ENCODE measurements at places on chromosomes 1 and 21.
A peak's percentile ranks its signal among the peaks of the same experiment; 100 is the strongest.

- peak; percentile 55 for DNase-seq
Observed at GRCh38 chr1:164707868-164708331, 148.9 kb downstream of the PBX1 start.

- no peak for DNase-seq
Observed at GRCh38 chr1:110485725-110486124, 33.2 kb downstream of the KCNA10 start.

GRCh38 chr1:10973552-10973951 lies 38.9 kb upstream of the TARDBP start:
- peak; percentile 70 for DNase-seq

DNA sequence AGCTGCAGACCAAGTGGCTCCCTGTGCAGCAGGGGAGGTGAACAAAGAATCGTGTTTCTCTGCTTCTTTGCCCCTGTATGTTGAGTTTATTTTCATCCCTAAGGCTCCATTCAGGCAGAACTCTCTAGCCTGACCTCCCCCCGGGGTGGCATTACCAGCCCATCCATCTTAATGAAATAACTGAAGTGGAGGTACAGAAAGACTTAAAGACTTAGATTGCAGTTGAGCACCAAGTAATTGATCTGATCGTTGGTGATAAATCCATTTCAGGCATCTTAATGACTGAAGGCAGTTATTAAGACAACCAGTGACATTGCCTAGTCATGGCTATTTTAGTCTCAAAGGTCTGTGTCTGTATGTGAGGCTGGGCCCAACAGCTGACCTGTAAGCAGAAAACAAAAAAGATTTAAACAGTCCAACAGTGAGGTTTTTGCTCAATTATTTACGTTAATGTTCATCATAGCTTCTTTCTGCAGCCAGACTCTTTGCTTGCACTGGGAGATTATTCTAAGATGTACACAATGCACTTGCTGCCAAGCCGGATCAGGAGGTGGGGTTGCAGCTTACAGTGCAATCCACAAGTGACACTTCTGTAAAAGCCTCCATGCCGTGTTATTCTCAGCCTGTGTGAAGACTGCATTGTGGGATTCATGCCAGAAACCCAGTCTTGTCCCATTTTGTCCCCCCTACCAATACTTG lies 363.0 kb upstream of the DUSP10 start:
- DNase-seq: no peak

DNA sequence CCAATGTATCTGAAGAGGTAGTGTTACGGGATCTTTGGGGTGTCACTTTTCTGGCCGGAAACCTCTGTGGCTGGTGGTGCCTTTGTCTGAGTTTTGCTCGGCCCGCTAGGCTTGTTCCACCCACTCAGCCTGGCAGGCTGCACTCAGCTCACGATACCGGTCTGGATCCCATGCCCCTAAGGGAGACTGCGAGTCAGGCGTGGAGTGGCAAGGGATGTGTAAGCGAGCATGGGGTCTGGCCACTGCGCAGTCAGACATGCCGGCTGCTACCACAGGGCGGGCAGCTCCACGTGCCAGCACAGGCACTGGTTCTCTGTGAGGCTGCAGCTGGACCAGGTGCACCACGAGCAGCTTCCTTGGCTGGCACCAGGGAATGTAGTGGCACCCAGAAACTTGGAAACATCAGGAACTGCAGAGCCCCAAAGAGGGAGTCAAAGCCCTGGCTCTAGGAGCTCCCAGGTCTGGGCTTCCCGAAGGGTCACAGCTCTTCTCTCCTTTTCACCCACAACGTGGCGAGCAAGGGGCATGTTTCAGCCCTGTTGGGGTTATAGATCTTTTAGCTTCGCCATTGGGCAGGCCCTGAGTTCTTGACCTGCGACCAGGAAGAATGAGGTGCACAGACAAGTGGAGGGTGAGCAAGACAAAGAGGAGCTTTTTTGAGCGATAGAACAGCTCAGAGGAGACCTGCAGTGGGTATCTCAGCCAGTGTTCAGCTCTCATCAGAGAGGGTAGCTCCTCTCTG lies 23.8 kb upstream of the LRRC8C start:
- DNase-seq: no peak

- no peak for DNase-seq
Observed at GRCh38 chr1:224647449-224647848, 31.3 kb downstream of the CNIH3 start.

GRCh38 chr21:40613546-40614030 lies 233.4 kb downstream of the DSCAM start:
- no peak for DNase-seq

- peak; percentile 67 for DNase-seq
Observed at GRCh38 chr1:208242941-208243526, 1.1 kb downstream of the PLXNA2 start.

DNA sequence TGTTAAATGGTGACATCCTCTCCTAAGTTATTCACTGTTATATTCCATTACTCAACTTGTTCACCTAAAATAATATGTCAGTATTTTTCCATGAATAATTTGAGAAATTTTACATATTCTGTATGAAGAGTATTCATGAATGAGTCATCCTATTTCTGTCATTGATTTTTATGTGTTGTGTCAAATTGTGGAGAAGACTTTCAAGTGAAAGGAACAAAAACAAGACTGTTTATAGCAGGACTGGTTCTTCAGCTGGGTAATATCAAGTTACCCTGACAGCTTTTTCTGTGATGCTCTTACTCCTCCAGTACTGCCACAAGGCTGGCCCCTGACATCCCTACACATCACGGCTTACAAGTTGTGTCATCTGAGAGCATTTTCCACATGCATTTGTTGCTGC lies 847.7 kb downstream of the NCAM2 start:
- peak; percentile 1 for DNase-seq

GRCh38 chr1:163071405-163072255 lies 2.5 kb downstream of the RGS4 start:
- DNase-seq: peak; percentile 90

DNA sequence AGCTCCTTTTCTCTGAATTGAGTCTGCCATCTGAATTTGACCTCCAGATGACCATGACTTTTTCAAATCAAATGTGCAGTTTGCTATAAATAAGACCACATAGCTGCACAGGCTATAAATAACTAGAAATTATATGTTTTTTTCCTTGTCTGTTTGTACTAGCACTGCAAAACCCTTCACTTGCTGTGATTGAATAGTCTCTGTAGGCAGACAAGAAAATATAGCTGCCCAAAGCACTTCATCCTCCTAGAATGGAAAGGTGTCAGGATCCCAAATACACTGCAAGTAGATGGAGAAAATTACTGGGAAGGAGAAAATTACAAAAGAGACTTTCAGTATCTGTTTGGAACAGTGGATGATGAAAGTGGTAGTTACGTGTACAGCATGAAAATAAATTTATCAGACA lies 175.8 kb downstream of the APP start:
- no peak for DNase-seq

- peak; percentile 48 for DNase-seq
Observed at GRCh38 chr1:25958465-25958864, 39.4 kb downstream of the PAFAH2 start.

GRCh38 chr1:117396074-117396473 lies 28.8 kb downstream of the MAN1A2 start:
- no peak for DNase-seq

- DNase-seq: no peak
Observed at GRCh38 chr1:58308206-58308605, 238.3 kb downstream of the OMA1 start.

GRCh38 chr21:41680444-41681347 lies 86.2 kb downstream of the RIPK4 start:
- no peak for DNase-seq

DNA sequence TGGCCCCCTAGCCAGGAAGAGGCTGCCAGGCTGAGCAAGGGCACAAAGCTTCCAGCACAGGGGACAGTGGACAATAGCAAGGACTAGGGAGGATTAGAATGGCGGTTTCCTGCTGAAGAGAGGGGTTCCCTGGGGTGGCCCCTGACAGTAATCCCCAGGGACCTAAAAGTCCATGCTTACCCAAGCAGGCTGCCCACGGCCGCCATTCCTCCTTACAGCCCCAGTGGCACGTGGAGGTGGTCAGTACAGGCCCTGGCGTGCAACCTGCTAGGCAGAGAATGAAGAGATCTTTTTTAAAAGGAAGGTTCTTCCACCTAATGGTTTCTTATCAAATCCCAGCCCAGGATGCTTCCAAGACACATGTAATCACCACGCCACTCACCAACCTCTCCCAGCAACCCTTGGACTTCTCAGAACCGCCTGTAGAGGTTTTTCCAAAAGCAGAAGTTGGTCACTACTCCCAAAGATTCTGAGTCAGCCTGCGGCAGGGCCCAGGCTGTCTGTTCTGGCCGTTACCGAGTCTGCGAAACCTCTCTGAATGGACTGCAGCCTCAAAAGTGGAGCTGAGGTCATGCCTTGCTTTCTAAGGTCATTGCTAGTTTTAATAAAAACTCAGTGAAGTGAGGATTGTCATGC lies 926 bp downstream of the MRPL55 start:
- DNase-seq: no peak

- no peak for DNase-seq
Observed at GRCh38 chr1:24308365-24309015, 10.7 kb upstream of the GRHL3 start.

DNA sequence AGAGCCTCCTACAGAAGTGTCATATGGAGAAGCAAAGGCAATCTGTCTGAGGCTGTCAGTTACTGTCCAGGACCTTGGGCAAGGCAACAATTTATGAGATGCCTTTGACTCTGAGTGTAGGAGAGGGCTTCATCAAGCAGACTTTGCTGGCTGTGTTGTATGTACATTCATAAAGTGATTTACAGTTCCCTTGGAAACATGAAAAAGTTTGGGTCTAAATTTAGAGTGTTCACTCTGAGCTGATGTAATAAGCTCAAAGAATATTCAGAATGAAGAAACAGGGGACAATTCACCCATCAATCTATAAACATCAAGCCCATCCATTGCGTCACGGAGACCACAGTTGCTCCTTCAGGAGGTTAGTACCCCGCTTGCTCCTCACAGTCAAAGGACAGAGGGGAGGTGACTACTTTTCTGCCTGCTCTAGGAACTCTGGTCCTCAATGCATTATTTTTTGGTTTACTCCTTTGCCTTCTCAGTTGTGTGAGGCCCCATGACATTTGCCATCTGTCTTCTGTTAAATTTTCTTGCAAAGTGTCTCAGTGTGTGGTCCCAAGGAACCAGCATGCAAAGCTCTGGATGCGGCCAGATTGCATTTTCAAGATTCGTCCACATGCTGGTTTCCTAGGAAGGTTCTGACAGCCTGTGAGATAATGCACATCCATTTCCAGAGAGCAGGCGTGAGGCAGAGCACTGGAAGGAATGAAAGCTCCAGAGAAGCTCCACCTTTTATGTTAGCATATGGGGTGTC lies 241.1 kb upstream of the KIAA0040 start:
- DNase-seq: no peak

All from adipocyte (in vitro differentiated cells).